ENCODE measurements at places on chromosomes 4 and X.

DNA sequence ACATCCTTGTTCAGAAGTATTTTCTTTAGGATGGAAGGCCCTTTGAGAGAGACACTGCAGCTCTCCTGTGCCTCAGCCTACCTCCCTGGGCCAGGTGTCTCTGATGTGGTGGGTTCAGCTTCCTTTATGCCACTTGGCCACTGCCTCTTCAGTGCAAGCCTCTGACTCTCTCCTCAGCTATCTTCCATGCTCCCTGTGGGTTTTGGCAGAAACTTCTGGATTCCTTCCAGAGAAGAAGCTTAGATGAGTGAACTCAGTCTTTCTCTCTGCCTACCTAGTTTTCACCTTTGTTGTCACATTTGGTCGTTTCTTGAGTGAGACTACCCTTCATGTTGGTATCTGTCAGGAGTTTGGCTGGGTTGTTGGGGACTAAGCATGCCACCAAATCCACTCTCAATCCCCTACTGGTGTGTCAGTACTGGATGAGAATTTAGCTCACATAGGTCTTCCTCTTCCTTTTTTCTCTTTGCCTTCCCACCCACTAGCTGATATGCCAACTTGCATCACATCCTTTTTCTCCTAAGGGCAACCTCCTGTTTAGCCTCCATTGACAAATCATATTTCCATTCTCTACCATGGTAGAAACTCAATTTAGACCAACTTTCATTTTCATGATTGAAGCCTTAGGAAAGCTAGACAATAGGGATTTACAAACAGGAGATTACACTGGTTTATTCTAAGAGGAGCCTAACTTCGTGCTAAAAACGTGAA lies 32.0 kb downstream of the IL15 start:
- DNase-seq: no peak

GRCh38 chrX:103674531-103675454 lies 11.7 kb downstream of the MORF4L2 start:
- DNase-seq: no peak

- DNase-seq: no peak
These were observed 76.4 kb downstream of the CLCN4 start for GRCh38 chrX:10233173-10233572.

GRCh38 chrX:19350941-19351384 lies 7.2 kb downstream of the PDHA1 start:
- no peak for DNase-seq

- DNase-seq: no peak
These were observed 569 bp downstream of the DCK start for GRCh38 chr4:70994069-70994366.

GRCh38 chrX:24485323-24485722 lies 20.2 kb downstream of the PDK3 start:
- DNase-seq: no peak

GRCh38 chr4:69823481-69824186 lies 36.3 kb downstream of the SULT1E1 start:
- DNase-seq: no peak

DNA sequence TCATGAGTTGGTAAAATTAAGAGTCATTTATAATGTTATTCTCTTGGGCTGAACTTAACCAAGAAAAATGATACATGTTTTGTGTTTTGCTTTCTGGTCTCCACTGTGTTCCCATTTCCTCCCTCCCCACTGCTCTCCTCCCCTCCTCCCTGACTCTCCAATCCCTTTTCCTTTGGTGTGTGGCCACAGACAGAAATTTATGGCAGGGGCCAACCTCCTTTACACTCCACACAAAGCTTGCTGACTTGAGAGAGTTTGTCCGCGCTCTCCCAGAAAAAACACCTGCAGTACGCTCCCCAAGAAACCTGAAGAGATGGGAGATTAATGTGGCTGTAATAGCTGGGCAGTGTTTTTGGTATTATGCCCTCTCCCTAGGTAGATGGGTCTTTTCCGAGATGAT lies 88.9 kb downstream of the ALPK1 start:
- no peak for DNase-seq

DNA sequence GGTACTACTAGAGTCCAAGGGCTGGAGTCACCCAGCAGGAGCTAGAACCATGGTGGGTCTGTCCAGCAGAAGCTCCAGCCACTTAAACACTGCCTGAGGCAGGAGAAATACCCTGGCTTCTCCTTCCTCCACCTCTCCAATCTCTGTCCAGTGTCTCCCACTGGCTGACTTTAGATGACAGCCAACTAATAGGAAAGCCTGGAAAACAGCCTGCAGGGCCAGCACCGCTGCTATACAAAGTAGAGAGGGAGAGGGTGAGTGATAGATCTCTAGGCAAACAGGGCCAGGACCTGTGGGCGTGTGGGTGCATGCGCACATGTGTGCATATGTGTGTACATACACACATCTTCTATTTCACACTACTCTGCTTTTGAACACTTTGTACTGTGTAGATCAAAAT lies 56.5 kb upstream of the ATP8A1 start:
- DNase-seq: no peak

- DNase-seq: no peak
These were observed 13.7 kb upstream of the SMIM20 start for GRCh38 chr4:25900310-25900709.

- DNase-seq: no peak
These were observed 39.0 kb upstream of the GBA3 start for GRCh38 chr4:22653752-22654151.

- DNase-seq: peak; percentile 47
These were observed 224.2 kb downstream of the RCHY1 start for GRCh38 chr4:75289914-75290582.

- no peak for DNase-seq
These were observed 24.3 kb upstream of the CD38 start for GRCh38 chr4:15753786-15754185.

DNA sequence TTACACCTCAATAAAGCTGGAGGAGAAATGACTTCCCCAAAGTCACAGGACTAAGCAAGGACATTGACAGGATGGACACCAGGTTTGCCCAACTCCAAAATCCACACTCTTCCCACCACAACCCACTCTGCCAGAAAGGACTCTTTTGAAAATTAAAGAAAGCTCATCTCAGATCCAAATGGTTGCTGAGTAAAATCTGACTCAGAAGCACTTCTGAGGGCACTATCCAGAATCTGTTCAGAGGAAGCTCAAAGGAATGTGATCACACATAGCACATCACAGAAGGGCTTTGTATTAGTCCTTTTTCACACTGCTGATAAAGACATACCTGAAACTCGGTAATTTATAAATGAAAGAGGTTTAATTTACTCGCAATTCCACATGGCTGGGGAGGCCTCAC lies 155.5 kb downstream of the RAB28 start:
- no peak for DNase-seq

DNA sequence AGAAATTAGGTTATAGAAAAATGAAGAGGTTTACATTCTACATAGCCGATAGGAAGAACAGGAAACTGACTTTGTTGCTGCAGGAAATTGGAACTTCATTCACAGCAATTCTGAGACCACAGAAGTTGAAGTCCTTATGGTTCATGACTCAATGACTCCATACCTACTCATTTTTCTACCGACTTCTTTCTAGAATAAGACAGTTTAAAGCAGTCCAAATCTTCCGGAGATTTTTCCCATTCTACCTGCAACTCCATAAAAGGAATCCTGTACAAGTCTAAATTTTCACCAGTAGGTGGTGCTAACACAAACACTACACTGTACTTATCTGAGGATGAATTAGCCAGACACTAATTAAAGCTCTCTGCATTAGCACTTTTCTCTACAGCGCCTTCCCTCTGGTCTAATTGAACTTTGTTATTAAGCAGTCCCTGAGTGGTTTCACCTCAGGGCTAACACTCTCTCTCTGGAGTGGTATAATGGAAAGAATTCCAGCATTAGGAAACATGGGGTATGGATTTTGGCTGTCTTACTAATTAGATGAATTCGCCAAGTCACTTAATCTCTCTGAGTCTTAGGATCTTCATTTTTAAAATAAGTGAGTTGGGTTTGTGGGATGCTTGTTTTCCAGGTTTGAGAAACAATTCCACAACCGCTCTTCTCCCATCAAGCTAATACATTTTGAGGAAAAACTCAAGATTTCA lies 167.9 kb downstream of the SMIM20 start:
- DNase-seq: peak; percentile 63

- DNase-seq: no peak
These were observed 133.8 kb downstream of the PALLD start for GRCh38 chr4:168630445-168631187.

Data from NCI-H2081 treated with DMSO at 0.1 percent for 48 hours (cell line).